KG1 (cell line): ENCODE measurements at places on chromosomes 2 and 18.

GRCh38 chr18:59866551-59867269 lies 33.1 kb upstream of the PMAIP1 start:
- DNase-seq: no peak

DNA sequence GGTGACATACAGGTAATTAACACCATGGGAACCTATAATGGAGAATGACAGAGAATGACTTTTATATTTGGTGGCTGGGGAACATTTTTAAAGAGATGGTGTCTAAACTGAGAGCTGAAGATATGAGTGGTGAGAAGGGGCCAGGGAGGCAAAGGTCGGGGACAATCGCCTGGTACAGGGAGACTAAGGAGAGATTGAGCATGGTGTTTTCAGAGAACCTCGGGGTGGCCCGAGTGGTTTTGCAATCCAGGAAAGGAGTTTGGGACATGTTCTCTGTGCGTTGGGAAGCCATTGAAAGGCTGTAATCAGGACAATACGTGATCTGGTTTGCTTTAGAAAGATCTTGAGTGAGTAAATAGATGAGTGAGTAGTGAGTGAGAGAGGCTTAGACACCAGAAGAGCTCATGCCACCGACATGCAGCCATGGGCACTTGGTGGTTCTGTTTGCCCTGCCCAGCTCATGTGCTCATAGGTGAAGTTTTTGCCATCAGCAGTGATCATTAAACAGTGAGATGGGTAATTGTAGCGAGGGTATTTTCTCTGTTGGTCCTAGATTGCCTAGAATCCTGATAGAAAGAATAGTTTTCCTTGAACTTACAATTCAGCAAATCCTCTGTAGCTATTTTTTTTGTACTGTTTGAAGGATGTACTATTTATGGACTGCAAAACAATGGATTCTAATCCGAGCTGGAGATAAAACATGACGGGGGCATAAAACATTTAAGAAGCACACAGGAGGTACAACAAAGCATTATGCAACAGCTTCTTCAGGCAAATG lies 114.7 kb downstream of the SH3RF3 start:
- DNase-seq: no peak

GRCh38 chr2:7966032-7966431 lies 715.8 kb upstream of the ID2 start:
- DNase-seq: no peak

- DNase-seq: no peak
Observed at GRCh38 chr18:34352385-34353163, 127.9 kb upstream of the NOL4 start.

GRCh38 chr2:53181759-53182158 lies 585.8 kb upstream of the CHAC2 start:
- DNase-seq: no peak

- no peak for DNase-seq
Observed at GRCh38 chr2:27889774-27890145, 427 bp downstream of the RBKS start.

- no peak for DNase-seq
Observed at GRCh38 chr18:24024425-24024824, 9.9 kb downstream of the TTC39C start.

DNA sequence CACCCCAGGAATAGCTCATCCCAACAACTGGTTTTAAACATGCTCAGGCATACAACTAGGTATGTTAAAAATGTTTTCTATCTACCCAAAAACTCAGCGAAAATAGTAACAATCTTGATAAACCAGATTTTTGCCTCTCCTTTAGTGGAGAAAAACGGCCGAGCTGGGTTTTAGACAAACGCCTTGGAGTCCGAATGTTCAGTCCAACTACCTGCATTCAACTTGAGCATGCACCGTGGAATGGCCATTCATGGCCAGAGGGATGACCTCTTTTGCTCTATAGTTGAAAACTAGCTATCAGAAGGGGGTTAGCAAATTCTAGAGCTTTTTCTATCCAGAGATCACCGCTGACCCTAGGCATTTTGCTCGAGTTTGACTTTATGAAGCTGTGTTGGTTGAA lies 30.8 kb downstream of the PDIA6 start:
- no peak for DNase-seq

GRCh38 chr2:86750240-86750839 lies 30.2 kb downstream of the RMND5A start:
- no peak for DNase-seq

DNA sequence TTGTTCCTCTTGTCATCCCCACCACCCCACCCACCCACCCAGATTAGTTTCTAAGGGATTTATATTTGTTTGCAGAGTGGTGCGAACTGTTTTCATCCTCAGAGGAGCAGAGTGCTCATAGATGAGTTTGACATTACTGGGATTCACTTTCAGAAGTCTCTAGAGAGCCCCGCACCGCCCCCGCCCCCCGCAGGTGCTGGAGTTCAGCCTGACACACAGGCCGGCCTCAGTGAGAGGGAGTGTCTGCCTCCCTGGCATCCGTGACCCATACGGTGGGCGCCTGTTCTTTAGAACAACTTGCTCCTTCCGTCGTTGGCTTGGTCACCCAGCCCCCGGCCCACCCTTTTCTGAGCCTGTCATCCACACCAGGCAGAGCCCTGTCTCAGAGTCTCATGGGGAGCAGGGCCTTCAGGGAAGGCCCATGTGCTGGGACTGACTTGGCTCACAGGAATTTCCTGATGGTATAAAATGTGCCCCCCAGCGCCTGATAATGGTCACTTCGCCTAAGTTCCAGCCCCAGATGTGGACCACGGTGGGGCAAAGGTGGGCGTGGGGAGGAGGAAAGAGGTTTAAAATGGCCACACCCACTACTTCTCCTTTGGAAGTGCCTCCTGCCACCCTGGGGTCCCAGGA lies 44.3 kb downstream of the HPCAL1 start:
- no peak for DNase-seq

- DNase-seq: no peak
Observed at GRCh38 chr2:174648896-174649295, 51.3 kb upstream of the WIPF1 start.

DNA sequence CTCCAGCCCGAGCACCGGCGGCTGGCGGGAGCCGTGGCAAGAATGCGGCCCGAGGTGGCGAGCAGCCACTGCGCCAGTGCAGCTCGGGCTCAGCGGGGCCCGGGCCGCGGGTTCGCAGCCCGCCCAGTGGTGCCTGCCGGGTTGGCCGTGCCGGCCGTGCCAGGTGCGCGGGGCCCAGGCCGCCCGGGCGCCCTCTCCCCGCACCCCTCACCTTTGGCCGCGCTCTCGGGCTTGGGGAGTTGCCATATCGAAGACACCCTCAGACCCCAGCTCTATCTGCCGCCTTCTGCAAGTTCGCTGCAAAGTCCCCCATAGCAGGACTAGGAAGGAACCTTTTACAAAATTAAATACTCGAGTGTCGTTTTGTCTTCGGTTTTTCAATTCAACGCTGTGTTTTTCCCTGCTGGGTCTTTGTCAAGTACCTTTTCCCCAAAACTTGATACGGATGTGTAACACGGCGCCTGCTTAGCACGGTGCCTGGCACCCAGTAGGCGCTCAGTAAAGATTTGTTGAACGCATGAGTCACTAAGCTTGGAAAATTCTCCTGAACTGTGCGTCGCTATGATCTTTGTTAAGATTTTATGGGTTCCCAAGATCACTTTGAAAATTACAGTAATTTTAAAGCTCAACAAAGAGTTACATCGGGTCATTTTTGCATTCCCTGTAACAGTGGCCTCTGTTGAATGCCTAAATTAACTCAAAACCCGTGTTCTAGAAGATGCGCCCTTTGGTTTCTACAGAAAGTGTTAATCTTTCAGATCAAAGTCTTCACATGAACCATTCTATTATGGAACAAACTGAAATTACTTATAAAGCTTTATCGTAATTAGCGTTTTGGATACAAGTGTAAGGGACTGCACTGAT lies 750 bp downstream of the STRADB start:
- no peak for DNase-seq

DNA sequence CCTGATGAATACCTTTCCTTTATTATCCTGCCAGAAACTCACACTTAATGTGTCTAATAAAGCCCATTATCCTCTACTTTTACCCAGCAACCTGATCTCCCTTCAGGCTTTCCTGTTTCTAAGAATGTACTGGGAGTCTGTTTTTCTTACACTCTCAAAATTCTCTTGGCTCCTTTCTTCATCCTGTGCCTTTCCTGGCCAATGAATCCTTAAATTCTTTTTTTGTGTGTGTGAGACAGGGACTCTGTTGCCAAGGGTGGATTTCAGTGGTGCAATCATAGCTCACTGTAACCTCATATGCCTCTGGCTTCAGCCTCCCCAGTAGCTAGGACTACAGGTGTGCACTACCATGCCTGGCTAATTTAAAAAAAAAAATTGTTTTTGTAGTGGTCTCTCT lies 72.7 kb downstream of the MAP2 start:
- no peak for DNase-seq

- no peak for DNase-seq
Observed at GRCh38 chr2:128544321-128545037, 225.8 kb upstream of the HS6ST1 start.

- DNase-seq: no peak
Observed at GRCh38 chr2:147525819-147526489, 318.9 kb upstream of the ACVR2A start.

- no peak for DNase-seq
Observed at GRCh38 chr18:9934274-9934673, 20.5 kb downstream of the VAPA start.

GRCh38 chr18:70653671-70654070 lies 364.8 kb downstream of the SOCS6 start:
- no peak for DNase-seq

DNA sequence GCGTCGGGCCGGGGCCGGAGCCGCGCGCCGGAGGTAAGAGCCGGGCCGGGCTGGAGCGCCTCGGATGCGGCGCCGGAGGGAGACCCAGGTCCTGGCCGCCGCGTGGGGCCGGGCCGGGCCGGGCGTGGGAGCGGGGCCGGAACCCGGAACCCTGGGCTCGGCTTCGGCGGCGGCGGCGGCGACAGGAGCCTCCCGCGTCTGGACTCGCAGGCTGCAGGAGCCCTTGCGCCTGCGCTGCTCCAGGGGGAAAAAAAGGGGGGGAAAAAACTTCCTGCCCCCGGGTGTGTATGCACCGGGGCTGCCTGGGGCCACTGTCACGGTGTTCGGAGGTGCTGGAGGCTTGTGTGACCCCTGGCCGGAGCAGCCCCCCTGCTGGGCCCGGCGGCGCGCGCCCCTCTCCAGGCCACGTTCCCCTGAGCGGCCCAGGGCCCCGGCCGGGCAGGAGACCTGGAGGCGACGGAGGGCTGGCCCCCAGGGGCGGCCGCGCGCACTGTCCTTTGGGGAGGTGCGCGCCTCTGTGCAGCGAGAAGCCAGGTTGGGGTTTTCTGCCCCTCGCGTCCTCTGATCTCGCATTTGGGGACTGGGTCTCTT lies 864 bp downstream of the KLHL29 start:
- no peak for DNase-seq

GRCh38 chr2:212667751-212668316 lies 129.2 kb upstream of the ERBB4 start:
- DNase-seq: no peak

GRCh38 chr18:60123031-60123430 lies 223.2 kb downstream of the PMAIP1 start:
- no peak for DNase-seq

- no peak for DNase-seq
Observed at GRCh38 chr18:57113799-57114420, 33.0 kb upstream of the BOD1L2 start.

GRCh38 chr2:110869472-110870446 lies 137.4 kb downstream of the ACOXL start:
- no peak for DNase-seq

GRCh38 chr2:34907812-34908211 lies 1308.7 kb upstream of the FAM98A start:
- DNase-seq: no peak

DNA sequence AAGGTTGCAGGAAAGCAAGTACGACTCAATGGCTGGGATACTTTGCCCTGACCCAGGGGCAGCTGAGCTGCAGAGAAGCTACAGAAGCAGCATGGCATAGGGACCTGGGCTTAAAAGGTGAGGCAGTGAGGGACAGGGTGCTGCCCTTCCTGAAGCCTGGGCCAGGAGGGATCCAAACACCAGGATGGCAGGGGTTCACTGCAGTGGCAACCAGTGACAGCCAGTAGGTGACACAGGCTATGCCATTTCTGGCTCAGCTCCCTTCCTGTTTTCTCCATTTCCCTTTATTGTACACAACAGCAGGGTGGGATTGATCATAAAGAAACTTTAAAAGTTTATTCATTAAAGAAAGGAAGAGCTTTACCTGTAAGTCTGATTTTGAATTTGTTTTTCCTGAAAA lies 48.8 kb downstream of the CABYR start:
- DNase-seq: no peak

DNA sequence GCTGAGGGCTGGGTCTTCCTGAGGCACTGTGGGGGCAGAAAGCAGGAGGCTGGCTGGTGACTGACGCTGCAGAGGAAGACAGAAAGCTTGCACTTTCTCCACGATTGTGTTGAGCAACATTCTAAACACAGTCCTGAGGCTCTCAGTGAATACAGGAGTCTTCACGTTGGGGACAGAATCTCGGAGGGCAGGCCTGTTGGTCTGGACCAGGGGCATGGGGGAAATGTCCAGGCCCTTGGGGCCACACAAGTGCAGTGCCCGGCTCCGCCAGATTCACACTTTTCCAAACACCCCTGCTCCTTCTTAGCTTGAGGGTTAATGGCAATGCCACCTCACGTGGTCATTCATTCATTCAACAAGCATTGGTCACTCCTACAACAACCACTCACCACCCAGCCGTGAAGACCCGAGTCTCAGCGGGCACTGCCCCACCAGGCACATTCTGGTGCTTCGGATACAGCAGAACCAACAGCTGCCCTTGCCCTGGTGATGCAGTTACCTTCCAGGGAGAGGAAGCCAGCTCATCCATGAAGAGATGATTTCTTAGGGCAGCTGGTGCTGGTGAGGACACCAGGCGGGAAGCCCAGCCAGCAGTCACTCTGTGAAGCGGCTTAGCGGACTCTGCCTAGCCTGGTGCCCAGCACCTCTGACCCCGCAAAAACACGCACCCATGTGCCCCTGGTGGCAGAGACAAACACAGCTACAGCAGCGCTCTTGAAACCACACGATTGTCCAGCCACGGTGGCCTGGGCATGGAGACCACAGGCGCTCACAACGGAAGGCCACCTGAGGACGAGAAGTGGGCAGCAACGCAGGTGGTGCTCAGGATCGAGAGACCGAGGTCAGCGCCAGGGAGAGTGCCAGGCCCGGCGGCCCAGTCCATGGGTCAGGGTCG lies 10.9 kb upstream of the GPC1 start:
- DNase-seq: no peak

- DNase-seq: no peak
Observed at GRCh38 chr2:124048102-124048501, 23.0 kb downstream of the CNTNAP5 start.

DNA sequence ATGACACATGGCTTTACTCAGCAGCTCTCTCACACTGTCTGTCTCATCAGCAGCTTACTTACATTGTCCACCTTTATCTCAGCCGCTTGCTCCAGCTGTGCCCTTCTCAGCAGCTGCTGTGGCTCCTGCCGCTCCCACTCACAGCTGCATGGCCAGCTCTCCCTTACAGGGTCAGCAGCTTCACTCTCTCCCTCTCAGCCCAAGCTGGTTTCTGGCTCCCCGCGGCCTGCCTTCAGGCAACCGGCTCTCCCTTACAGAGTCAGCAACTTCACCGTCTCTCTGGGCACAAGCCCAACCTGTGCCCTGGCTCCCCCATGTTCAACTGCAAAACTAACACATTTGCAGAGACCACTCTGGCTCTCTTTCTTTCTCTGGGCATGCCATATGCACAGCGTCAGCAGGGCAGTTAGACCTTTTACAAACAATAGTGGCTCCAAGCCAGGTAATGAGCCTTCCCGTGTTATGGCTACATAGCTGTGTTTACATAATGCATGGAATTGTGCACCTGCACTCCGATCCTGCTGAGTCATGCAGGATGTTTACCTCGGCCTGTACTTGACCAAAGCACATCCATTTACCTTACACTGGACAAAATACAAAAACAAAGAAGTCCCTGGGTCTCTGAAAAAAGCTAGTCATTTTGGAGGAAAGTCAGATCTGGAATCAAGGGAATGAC lies 167.3 kb downstream of the DOK6 start:
- no peak for DNase-seq
